H9 (cell line): ENCODE measurements at places on chromosomes 11 and 22.
A peak's percentile ranks its signal among the peaks of the same experiment; 100 is the strongest.

GRCh38 chr11:122105044-122105758 lies 10.8 kb downstream of the BLID start:
- H3K27ac ChIP-seq: no peak overlapping the region
- peak; percentile 35 for DNase-seq
- no peaks in the 10 kb centered on the region for H3K27me3 ChIP-seq
- no peak overlapping the region for H3K4me3 ChIP-seq

DNA sequence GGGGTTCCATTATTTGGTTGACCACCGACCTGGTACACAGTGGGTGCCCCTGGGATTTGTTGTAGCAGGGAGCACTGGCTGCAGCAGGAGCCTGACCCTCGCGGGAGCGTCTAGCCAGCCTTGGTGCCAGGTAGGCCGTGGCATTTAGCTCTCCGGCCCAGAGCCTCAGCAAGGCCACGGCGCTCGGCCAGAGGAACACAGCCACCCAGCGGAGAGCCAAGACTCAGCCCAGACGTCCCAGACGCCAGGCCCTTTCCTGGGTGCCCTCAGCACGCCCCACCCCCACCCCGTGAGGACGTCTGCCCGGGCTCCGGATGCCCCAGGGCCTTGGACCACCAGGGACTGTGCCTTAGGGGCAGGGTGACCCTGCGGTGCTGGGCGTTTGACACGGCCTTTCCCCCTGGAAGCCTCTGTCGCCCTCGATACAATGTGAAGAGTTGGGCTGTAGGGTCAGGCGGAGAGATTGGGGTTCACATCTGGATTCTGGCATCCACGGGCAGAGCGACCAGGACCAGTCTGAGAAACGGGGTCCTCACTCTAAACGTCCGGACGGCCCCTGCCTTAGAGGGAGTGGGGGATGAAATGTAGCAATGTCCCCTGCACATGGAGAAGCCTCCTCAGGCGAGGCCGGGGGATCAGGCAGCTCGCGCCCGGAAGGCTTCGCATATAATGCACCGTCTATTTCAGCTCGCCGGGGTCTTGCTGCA lies 99.2 kb upstream of the FGF3 start:
- no peaks in the 10 kb centered on the region for H3K36me3 ChIP-seq
- no peak overlapping the region for H3K27ac ChIP-seq
- DNase-seq: no peak
- H3K4me3 ChIP-seq: no peak overlapping the region
- no peaks in the 10 kb centered on the region; the same call in 1 of the 2 replicates for H3K4me1 ChIP-seq

- H3K4me3 ChIP-seq: no peak overlapping the region
- no peaks in the 10 kb centered on the region for H3K27me3 ChIP-seq
- no peak for DNase-seq
- no peaks in the 10 kb centered on the region for H3K4me1 ChIP-seq
Measured at GRCh38 chr11:68077617-68078582, 39.1 kb downstream of the TCIRG1 start.

- H3K36me3 ChIP-seq: no peaks in the 10 kb centered on the region
- H3K27ac ChIP-seq: no peak overlapping the region
- DNase-seq: no peak
- H3K4me3 ChIP-seq: no peak overlapping the region
Measured at GRCh38 chr11:72937439-72937838, 123.2 kb downstream of the ATG16L2 start.

GRCh38 chr11:126703662-126704061 lies 296.9 kb downstream of the KIRREL3 start:
- peaks cover 2% of the 10 kb centered on the region; the same call in 1 of the 2 replicates for H3K4me1 ChIP-seq
- DNase-seq: no peak
- H3K27me3 ChIP-seq: no peaks in the 10 kb centered on the region

- H3K27ac ChIP-seq: no peak overlapping the region
- no peaks in the 10 kb centered on the region for H3K27me3 ChIP-seq
- H3K4me1 ChIP-seq: no peaks in the 10 kb centered on the region
Measured at GRCh38 chr22:42116848-42117424, 13.7 kb downstream of the CYP2D6 start.

DNA sequence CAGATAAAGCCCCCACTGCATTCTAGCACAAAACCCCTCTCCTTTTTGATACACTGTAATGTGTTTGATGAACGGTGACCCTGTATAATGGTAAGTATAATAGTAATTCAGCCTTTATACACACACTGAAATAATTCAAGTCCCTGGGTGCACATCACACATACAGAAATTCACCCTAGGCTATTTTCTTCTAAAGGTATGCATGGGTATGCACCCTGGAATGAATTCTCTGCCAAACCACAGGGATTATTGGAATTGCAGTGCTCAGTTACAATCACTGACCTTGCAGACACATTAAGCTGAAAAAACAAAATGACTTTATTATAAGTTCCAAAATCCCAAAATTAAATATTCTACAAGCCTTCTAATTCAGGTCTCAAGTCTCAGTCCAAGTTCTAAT lies 245.9 kb upstream of the FAT3 start:
- H3K36me3 ChIP-seq: no peaks in the 10 kb centered on the region
- no peak for DNase-seq
- no peak overlapping the region for H3K4me3 ChIP-seq
- no peaks in the 10 kb centered on the region; the same call in 1 of the 2 replicates for H3K4me1 ChIP-seq

DNA sequence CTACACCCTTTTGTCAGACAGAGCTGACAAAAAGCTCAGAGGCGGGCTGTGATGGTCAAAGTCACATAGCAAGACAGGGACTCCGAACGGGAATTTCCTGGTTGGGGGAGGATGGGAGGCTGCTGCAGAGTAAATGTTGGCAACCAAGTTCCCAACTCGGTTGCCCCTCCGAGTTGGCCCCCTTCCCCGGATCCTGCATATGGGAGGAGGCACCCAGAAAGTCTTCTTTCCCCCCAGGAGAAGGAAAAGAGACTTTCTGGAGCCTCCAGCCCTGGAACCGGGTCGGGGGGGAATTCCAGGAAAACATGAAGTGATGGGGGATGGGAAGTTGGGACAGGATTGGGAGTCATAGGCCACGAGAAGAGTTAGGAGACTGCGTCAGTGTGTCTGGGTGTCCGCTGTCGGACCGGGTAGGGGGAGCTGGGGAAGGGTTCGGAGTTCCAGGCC lies 614 bp downstream of the SELENOM start:
- peak overlapping the region; percentile 68 for H3K4me3 ChIP-seq
- DNase-seq: no peak
- H3K27ac ChIP-seq: no peak overlapping the region
- peaks cover 12% of the 10 kb centered on the region; the same call in 1 of the 2 replicates for H3K27me3 ChIP-seq
- H3K36me3 ChIP-seq: 0 out of 2 replicates have a peak, but pooled peaks cover 1% of the 10 kb centered on the region

- peak; percentile 72 for DNase-seq
- no peaks in the 10 kb centered on the region for H3K36me3 ChIP-seq
- H3K27ac ChIP-seq: no peak overlapping the region
- no peaks in the 10 kb centered on the region for H3K4me1 ChIP-seq
- H3K4me3 ChIP-seq: peak overlapping the region; percentile 38
- peaks cover 31% of the 10 kb centered on the region for H3K27me3 ChIP-seq
Measured at GRCh38 chr11:15988693-15989231, 367.6 kb downstream of the SOX6 start.

GRCh38 chr11:76436020-76436419 lies 8.8 kb upstream of the EMSY start:
- no peak overlapping the region for H3K27ac ChIP-seq
- no peaks in the 10 kb centered on the region for H3K27me3 ChIP-seq
- no peak for DNase-seq
- no peaks in the 10 kb centered on the region for H3K4me1 ChIP-seq
- no peak overlapping the region for H3K4me3 ChIP-seq
- H3K36me3 ChIP-seq: no peaks in the 10 kb centered on the region

DNA sequence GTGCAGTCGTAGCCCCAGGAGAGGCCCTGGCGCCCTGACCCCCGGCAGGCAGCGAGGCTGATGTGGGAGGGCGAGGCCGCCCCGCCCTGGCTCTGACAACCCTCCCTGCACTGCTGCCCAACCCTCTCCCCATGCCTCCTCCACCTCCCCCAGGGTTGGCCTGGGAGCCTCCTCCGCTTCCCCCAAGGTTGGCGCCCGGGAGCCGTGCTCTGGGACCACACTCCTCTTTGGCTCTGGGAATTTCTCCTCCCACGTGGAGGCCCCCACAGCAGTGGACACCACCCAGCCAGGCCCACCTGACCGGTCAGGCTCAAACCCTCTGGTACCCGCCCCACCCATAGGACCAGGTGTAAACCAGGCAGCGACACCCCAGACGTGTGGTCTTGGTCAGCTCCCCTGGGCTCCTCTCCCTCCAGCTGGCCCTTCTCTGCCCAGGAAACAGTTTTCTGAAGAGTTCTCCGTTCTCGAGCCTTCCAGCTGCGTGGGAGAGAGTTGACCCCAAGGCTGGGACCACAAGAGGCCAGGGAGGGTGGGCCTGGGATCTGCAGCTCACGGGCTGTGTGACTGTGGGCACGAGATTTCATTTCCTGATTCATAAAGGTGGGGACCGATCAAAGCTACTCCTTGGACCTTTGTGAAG lies 39.5 kb upstream of the BRSK2 start:
- peak; percentile 23 for DNase-seq
- H3K36me3 ChIP-seq: no peaks in the 10 kb centered on the region; the same call in 1 of the 2 replicates

DNA sequence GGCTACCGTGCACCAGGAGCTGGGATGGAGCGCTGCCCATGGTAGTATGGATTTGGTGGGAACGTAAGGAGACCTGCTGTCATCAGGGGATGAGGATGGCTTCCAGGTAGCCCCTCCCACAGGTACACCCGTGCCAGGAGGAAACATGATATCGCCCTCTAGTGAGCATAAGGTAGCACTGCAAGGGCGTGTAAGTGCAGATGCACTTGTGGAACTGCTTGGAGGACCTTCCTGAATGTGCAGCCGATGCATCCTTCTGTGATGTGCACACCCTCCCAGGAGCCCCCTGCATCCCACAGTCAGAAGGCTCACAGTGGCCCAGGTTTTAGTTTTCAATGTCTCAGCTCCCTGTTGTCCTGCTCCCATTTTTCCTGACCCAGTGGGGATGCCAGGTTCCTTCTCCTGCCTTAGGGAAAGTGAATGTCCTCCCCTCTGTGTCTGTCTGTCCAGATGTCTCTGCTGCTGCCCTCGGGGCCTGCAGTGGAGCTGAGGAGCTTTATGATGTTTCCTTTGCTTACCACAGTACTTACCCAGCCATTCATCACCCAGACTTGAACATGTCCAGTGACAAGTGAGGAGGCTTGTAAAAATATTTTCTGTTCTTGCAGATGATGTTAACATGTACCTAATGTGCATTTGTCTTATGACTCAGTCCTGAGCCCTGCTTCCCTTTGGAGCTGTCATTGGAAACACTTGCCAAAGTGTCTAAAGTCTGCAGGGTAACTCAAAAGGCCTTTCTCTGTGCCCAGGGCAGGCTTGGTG lies 49.2 kb downstream of the DBX1 start:
- peak; percentile 87 for DNase-seq
- H3K36me3 ChIP-seq: peaks cover 61% of the 10 kb centered on the region
- no peaks in the 10 kb centered on the region for H3K4me1 ChIP-seq
- H3K4me3 ChIP-seq: no peak overlapping the region

DNA sequence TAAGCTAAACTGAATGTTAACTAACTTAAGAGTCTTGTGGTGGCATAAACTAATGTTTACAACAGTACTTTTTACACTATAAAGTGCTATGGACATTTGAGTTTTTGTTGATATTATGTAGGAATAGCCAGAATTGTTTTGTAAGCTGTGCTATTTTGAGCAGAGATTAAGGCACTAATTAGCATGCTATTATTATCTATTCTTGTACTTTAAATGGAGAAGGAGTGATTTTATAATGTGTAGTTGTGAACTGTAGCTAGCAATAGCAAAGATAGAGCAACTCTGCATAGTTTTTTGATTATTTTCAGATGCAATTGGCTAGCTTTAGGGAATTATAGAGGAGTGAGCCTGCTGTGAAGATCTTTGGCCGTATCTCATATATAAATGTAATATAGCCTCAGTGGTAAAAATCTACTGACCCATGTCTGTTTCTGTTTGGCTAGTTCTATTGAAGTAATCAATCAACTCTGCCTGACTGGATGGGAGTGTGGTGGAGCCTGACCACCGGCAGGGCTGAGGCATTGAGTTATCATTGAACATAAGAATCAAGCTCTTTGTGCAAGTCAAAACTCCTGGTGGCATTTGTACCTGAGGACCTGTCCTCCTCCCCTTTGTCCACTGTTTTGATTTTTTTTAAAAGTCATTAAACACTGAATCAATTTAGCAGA lies 34.3 kb downstream of the NCAM1 start:
- H3K4me1 ChIP-seq: no peaks in the 10 kb centered on the region
- no peak for DNase-seq
- no peak overlapping the region for H3K4me3 ChIP-seq
- no peaks in the 10 kb centered on the region for H3K27me3 ChIP-seq
- H3K27ac ChIP-seq: no peak overlapping the region

- H3K36me3 ChIP-seq: peaks cover 24% of the 10 kb centered on the region
- H3K27me3 ChIP-seq: no peaks in the 10 kb centered on the region
- no peak overlapping the region for H3K4me3 ChIP-seq
- no peaks in the 10 kb centered on the region; the same call in 1 of the 2 replicates for H3K4me1 ChIP-seq
Measured at GRCh38 chr11:117384045-117384444, 56.4 kb downstream of the CEP164 start.

DNA sequence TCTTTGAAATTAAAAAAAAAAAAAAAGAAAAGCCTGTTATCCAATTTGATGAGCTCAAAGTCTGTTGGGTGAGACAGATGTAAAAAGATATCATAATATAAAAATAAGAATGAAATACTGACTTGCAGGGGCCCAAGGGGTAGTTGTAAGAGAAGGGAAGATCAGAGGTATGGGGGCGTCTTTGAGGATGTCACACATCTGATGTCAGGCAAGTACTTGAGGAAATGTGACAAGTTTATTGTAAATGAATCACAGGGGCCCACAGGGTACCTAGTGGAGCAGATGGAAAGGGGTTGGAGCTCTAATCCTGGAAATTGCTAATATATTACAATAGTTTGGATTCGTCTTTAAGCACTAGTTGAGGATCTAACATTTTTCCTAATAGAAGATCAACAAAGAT lies 131.6 kb downstream of the MAML2 start:
- peaks cover 9% of the 10 kb centered on the region; the same call in 1 of the 2 replicates for H3K4me1 ChIP-seq
- H3K4me3 ChIP-seq: no peak overlapping the region
- no peak for DNase-seq
- H3K27ac ChIP-seq: no peak overlapping the region
- no peaks in the 10 kb centered on the region for H3K27me3 ChIP-seq
- H3K36me3 ChIP-seq: no peaks in the 10 kb centered on the region

DNA sequence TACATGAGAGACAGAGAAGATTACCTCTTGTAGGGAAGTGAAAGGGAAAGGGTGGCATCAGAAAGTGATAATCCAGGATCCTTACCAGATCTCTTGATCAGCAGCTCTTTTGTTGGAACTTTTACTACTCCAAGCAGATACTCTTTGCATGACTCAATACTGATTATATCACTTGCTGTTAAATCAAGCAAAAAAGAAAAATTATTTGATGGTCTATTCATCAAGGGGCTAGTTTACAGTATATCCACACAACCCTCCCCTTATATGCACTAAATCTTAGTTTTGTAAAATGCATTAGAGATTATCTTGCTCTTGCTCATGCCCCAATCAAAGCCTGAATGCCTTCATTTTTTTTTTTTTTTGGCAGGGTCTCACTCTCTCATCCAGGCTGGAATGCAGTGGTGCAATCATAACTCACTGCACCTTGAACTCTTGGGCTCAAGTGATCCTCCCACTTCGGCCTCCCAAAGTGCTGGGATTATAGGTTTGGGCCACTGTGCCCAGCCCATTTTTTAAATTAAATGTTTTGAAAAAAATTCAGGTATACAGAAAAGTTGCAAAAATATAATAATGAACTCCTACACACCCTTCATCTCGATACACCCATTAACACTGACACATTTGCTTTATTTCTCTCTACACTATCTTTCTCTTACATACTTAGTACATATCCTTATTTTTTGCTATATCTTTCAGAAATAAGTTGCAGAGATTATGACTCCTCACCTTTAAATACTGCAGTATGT lies 76.1 kb upstream of the UCP3 start:
- H3K4me3 ChIP-seq: no peak overlapping the region
- H3K4me1 ChIP-seq: no peaks in the 10 kb centered on the region
- H3K27me3 ChIP-seq: no peaks in the 10 kb centered on the region
- peaks cover 29% of the 10 kb centered on the region for H3K36me3 ChIP-seq
- H3K27ac ChIP-seq: no peak overlapping the region
